Suprapubic skin (tissue), 4 donors: ENCODE measurements at places on chromosomes 7 and 10. TPM values are rescaled to one million over a fixed set of nuclear protein-coding genes. Genes with fewer than 3 reads are reported as not detected.

The WDR91 gene
- 22.6 TPM for total RNA-seq

The PSD gene
- total RNA-seq, result 1.7 TPM

DNA sequence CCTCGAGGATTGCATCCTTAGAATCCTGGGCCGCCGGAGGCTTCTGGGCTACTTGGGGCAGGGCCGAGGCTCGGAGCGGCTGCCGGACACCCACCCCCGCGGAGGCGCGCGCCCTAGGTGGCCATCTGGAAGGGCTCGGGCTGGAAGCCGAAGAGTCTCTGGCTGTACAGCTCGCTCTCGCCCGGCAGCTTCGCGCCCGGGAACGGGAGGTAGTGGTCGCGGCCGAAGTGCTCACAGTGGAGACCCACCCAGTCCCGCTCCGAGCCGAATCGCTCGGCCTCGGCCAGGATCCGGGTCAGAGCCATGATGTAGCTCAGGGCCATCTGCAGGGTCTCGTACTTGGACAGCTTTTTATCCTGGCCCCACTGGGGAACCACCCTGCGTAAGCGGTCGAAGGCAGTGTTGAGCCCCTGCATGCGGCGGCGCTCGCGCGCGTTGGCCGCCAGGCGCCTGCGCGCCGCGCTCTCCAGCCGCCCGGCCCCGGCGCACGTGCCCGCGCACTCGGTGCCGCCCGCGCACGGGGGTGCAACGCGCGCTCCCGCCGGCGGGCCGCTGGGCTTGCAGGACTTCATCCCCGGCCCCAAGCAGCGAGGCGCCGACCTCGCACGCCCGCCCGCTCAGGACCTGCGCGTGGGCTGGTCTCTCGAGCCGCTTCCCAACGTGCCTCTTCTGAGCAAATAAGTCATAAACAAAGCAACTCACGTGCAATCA is 652 bp downstream of the ATOH7 start:
- peak overlapping the region; percentile 73 for H3K4me3 ChIP-seq
- DNase-seq, result no peak
- no peaks in the 10 kb centered on the region for H3K27me3 ChIP-seq
- no peaks in the 10 kb centered on the region for H3K36me3 ChIP-seq

DNA sequence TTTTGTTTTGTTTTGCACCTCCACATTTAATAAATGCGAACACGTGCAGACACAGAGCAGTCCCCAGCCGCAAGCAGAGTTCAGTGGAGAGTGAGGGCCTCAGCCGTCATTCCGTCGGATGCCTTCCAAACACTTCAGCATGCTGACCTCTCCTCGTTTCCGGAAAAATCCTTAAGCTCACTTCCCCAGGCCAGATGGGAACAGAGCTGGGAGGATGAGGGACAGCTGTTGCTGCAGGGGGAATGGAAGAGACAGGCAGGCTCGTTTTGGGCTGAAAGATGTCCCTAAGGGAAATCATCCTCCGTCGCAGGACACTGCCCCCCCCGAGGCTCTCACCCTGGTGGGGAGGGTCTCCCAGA is 17.2 kb upstream of the FGFR2 start:
- peaks cover 9% of the 10 kb centered on the region for H3K4me1 ChIP-seq
- DNase-seq, result no peak
- no peak overlapping the region for H3K27ac ChIP-seq
- no peaks in the 10 kb centered on the region for H3K27me3 ChIP-seq
- H3K4me3 ChIP-seq, result no peak overlapping the region

DNA sequence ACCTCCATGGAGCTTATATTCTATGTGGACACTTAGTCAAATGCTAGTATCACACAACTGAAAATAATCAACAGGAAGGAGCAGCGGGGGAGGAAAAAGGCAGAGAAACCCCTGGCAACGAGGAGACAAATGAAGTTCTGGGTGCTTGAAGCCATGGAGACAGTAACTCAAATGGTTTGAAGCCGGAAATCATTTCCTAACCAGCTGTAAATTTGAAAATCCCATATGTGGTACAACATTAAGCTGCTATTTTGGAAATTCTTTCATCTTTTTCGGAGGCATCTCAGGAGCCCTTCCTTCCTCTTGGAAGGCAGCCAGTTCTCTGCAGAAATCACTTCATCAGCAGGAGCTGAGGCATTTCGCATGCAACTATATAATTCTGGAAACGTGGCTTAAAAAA is 91.4 kb downstream of the PPP1R3C start:
- H3K36me3 ChIP-seq, result no peaks in the 10 kb centered on the region
- H3K27ac ChIP-seq, result no peak overlapping the region
- no peaks in the 10 kb centered on the region for H3K27me3 ChIP-seq
- H3K4me1 ChIP-seq, result no peaks in the 10 kb centered on the region
- DNase-seq, result no peak
